ENCODE measurements at places on chromosomes 11 and 22.

DNA sequence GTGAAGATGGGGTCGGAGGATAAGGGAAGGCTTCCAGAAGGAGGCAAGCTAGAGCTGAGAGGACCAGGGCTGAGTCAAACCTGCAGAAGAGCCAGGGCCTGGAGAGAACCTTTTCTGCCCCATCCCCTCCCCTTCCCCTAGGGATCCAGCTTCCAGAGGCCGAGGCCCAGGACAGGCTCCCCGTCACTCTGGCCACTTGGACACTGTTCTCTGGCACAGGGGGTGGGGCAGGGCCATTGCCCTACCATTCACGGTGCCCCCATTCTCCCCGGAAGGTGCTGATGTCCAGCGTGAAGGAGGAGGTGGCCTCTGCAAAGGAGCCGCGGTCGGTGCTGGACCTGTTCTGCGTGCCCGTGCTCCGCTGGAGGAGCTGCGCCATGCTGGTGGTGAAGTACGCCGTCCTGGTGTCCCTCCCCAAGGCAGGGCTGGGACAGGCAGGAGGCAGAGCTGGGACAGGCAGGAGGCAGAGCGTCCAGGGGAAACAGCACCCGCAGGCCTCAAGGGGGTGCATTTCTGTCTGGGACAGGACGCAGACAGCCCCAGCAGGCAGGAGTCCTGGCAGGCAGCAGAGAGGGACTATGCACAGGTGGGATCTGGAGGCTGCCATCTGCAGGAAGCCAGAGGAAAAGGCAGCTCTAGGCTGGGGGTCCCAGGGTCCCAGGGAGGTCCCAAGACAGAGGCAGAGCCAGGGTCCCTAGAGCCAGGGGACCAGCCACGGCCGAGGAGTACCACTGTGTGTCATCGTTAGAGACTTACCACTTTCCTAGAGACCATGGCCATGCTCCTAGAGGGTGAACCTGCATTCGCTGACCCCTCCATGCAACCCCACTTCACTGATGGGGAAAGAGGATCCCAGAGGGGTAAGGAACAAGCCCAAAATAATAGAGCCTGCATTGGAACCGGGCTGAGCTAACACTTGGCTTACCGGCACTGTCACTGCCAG, 25.8 kb upstream of the SLC22A12 start:
- no peak for DNase-seq

DNA sequence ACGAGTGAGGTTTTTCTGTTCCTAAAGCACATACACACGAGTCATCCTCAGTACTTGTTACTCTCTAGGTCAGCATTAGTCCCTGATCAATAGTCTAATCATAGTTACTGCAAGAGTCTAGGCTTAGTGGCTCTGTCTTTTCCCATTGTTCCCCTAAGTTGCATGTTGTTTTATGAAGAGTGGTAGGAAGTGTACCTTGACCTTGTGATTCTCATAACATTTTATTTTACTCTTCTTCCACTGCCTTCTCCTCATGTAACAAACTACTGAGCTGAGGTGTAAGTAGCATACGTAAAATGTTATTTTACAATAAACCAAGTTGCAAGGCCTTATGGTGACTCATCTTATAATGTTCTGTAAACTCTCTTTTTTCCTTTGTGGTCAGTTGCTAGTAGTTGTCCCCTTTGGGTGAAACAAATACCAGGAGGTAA, 15.0 kb downstream of the METTL15 start:
- DNase-seq = no peak

GRCh38 chr11:2143799-2144543, 4.8 kb upstream of the IGF2 start:
- no peak for DNase-seq

DNA sequence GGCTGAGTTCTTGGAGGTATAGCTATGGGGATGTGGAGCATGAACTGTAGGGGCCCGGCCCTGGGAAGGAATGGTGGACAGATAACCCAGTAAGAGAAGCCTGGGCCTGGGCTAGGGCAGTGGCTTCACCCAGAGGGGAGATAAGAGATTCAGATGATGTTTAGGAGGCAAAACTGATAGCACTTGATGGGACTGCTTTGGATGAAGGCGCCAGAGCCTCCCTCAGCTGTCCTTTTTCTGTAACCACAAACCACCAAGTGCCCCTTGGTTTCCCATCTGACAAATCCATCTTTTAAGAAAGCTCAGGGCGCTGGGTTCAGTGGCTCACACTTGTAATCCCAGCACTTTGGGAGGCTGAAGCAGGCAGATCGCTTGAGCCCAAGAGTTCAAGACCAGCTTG, 23.4 kb downstream of the RELT start:
- no peak for DNase-seq

DNA sequence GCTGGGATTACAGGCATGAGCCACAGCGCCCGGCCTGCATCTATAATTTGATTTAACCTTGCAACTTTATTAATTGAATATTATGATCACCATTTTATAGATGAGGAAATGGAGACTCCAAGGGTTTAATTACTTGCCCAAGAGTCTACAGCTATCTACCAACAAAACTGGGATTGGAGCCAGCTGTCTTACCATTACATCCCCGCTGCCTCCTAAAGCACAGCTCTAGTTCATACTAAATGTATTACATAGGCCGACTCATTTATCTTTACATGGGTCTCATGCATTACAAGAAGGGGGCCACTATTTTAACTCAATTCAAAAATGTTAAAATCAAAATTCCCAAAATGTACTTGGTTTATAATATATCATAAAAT, 14.1 kb upstream of the TMA7B start:
- no peak for DNase-seq

Measured in thoracic aorta (tissue), 2 donors.